NCI-H187 treated with DMSO at 0.1 percent for 48 hours (cell line): ENCODE measurements at places on chromosomes 11 and 22.

GRCh38 chr11:45968901-45969300, 46.4 kb downstream of the LARGE2 start:
- DNase-seq: no peak

- no peak for DNase-seq
Observed at GRCh38 chr11:110631551-110631950, 80.7 kb downstream of the ARHGAP20 start.

GRCh38 chr11:4677948-4678347, 19.7 kb downstream of the OR51E2 start:
- no peak for DNase-seq

- DNase-seq: no peak
Observed at GRCh38 chr11:120372296-120372695, 36.1 kb downstream of the ARHGEF12 start.

DNA sequence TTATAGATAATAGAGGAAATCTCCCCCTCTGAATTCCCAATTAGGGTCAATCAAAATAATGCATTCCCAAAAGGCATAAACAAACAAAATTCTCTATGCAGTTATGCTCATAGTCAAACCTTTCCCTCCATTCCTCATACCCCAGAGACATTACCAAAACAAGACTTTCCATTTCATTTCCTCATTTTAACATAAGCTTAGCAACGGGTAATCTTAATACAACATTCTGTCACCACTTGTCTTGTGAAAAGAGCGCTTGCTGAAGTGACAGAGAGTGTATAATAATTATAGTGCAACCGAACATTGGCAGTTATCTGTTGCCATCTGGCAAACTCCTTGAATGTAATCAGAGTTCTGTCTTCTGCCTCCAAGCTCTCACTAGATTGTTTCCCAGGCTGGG, 1.2 kb upstream of the SLN start:
- DNase-seq: no peak

- no peak for DNase-seq
Observed at GRCh38 chr11:15038963-15039362, 34.4 kb upstream of the CALCB start.

- no peak for DNase-seq
Observed at GRCh38 chr11:15091175-15091574, 17.8 kb downstream of the CALCB start.

DNA sequence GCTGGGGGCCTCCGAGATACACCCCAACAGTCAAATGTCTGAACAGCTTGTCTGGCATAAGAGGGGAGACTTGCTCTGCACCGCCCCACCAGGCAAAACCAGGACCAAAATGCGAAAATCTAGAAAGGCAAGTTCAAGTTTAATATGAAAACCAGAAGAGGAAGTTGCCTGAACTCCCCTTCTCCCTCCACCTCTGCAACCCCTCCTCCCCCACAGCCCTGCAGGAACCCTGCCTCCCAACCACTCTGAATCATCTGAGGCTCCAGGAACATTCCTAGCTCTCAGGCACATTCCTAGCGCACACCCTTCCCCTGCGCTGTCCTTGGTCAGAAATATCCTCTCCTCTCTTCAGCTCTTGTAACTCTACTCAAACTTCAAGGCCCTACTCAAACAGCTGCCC, 36.7 kb downstream of the ISX start:
- no peak for DNase-seq

GRCh38 chr11:44687388-44687787, 39.4 kb upstream of the TSPAN18 start:
- DNase-seq: no peak

DNA sequence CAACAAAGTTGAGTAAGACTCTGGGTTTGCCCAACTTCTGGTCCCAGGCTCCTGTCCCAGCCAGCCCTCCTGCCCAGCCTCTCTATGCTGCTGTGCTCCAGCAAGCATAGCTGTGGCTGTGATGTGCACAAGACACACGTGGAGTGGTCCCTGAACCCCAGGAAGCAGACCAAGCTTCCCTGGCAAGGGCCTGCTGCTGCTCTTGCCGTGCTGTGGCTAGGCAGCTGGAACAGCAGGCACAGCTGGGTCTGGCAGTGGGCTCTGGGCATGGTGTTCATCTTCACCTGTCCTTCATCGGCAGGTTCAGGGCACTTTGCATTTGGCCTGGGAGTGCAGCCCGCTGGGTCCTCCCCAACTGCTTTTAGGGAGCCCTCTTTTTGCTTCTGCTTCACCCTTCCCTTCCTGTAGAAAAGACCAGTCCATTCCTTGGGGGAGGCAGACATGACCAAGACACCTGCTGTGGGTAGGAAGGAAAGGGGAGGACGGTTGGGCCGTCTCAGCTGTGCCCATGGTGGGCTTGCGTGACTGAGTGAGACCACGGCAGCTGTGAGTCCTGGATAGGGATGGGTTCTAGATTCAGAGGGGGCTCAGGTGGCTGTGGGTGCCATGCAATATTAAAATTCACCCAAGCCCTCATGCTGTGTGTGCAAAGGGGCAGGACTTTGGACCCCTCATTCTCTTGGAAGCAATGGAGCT, 26.1 kb upstream of the ETS1 start:
- DNase-seq: no peak

- DNase-seq: no peak
Observed at GRCh38 chr11:93510196-93510873, 32.9 kb downstream of the SMCO4 start.

GRCh38 chr11:62559204-62559603, 12.6 kb upstream of the AHNAK start:
- DNase-seq: no peak

DNA sequence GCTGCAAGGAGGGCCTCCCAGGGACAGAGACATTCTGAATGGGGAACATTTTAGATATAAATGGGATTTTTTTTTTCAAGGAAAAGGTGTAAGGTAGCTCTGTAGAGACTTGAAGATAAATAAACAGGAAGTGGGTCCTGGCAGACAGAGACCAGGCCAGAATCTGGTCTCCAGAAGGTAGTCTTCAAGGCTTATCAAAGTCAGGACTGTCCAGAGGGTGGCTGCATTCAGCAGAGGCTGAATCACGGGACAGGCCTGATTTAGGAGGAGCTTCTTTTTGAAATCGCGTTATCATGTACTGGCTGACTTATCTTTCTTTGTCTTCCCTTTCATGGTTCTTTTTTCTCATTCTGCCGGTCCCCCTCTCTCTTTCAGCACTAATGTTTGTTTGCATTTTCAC, 542.9 kb downstream of the NTM start:
- DNase-seq: no peak

DNA sequence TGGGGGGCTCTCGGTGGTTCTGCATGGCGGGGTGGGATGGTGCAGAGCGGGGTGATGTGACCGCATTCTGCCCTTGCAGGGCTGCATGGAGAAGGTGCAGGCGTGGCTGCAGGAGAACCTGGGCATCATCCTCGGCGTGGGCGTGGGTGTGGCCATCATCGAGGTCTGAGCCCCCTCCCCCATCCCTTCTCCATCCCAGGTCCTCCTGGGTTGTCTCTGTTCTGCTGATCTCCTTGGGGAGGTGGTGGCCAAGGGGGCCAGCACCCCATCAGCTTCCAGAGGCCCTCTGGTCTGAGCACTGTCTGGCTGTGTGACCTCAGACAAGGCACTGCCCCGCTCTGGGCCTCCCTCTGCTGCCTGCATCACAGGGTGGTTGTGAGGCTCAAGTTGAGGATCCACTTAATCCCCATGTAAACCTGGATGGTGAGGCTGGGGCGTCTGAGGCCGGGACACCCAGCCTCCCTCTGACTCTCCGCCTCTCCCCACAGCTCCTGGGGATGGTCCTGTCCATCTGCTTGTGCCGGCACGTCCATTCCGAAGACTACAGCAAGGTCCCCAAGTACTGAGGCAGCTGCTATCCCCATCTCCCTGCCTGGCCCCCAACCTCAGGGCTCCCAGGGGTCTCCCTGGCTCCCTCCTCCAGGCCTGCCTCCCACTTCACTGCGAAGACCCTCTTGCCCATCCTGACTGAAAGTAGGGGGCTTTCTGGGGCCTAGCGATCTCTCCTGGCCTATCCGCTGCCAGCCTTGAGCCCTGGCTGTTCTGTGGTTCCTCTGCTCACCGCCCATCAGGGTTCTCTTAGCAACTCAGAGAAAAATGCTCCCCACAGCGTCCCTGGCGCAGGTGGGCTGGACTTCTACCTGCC, 53.3 kb downstream of the CD82 start:
- DNase-seq: no peak

GRCh38 chr11:108122166-108122628, 830 bp downstream of the ACAT1 start:
- no peak for DNase-seq

- DNase-seq: no peak
Observed at GRCh38 chr11:110219006-110219785, 77.2 kb downstream of the RDX start.

GRCh38 chr11:75814363-75814676, 690 bp upstream of the UVRAG start:
- DNase-seq: peak; percentile 64

DNA sequence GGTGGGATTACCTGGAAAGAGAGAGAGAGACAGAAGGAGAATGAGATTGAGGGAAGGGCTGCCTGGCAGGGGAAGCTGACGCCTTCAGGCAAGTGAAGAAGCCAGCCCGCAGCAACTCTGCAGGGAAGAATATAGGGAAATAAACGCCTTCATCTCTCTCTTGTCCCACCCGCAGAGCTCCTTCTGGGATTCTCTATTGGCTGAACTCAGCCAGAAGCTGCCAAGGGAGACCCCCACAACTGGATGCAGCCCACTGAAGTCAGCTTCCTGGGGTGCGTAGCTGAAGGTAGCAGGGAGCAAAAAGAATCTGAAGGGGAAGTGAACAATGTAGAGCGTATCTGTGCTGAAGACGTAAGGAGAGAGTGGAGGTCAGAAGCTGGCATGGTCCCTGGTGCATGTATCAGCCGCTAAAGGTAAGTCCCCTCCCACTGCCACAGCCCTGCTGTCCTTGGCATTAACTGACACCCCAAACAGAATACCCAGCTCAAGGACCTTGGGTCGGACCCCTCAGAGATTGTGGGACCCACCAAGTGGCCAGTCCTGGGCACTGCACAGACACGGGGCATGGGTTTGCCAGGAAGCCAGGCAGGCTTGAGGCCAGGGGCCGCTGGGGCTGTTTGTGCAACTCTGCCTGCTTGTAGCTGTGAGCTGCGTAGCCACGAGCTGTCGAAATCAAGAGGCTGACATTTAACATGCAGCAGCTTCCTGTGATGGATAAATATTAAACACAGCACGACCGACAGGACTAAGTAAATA, 469.9 kb downstream of the MN1 start:
- DNase-seq: no peak

DNA sequence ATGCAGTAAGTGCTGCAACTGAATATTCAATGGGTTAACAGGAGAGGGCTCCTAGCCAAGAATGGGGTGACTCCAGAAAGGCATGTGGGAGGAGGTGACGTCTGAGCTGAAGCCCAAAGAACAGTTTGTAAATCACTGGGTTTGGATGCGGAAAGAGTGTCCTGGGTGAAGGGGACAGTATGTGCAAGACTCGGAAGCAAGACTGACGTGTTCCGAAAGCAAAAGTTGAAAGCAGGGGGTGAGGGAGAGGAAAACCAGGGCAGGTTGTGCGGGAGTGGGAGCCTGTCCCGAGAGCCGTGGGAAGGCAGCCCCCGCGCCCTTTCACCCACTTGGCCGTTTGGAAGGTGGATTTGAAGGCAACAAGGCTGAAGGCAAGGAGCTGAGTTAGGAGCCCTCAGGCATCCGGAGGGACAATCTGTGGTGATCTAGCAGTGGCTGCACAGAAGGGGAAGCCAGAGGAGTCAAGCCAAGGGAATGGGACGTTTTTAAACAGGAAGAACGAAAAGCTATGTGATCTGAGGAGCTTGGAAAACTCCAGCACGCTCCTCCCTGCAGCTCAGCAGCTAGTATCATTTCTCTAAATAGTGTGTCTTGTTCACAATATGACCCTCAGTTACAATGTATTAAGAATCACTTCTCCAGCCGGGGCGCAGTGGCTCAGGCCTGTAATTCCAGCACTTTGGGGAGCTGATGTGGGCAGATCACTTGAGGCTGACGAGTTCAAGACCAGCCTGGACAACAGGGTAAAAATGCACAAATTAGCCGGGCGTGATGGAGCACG, 7.7 kb downstream of the SLC25A18 start:
- no peak for DNase-seq

- DNase-seq: no peak
Observed at GRCh38 chr11:72333661-72334060, 89.7 kb upstream of the PHOX2A start.

DNA sequence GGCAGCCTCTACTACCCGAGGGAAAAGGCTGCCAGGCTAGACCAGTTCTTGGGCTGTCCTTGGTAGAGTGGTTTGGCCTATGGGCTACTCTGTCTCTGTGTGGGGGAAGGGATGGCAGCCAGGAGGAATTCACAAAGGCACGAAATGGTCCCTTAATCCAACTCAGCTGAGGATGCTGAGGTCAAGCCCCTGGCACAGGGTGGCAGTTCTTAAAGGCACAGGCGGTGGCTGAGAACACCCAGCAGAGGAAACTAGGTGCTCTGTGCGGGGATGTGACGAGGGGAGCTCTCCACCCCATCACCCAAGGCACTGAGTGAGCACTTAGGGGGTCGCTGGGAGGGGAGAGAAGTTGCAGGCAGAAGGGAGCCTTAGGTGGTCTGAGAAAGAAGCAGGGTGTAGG, at the start of gene MFRP:
Gene MFRP, minus strand, starts transcription at position 101 of the 400 bp plus-strand sequence. CDS start 192 bp downstream, outside the sequence.
- DNase-seq: no peak

DNA sequence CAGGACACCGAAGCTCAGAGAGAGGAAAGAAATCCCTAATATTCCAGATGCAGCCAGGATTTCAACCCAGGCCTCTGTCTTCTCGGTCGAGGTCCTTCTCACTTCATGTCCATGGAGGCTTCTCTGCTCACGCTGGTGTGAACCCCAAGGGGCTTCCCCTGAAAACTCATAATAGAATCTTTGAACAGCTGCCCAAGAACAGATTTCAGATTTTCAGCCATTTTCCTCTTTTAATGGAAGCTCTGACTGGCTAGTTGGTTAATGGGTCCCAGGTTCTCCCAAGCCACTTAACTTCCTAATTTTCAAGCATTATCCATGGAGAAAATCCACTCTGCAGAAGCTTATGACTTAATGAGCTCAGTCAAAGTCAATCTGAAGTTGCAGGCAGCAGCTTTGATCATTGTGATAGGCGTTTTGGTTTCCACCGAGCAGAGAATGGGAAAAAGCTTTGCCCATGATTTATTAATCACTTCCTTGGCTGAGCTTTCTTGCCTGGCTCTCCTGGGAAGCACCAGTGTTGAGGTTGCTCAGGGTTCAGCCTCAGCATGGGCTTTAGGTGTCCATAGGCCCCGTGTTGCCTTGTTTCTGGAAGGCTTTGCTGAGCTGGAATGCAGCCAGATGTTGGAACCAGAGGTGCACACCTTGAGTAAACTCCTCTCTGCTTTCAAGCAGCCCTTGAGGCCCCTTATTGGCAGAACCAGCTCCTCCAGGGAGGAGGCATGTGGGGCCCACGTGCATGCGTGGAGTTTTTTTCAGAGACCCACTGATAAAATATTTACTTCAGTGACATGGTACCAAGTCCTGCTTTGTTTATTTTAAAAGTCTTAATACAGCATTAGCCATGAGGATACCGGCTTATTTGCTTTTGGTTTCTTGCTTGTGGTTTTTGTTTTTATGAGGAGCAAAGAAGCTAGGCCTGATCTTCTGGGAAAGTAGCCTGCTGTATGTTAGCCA, 25.5 kb downstream of the LDLRAD3 start:
- DNase-seq: no peak

- DNase-seq: no peak
Observed at GRCh38 chr22:40024201-40025061, 29.7 kb downstream of the FAM83F start.
